Subcutaneous adipose tissue (tissue), 4 donors: ENCODE measurements at places on chromosomes 3 and 15. TPM values are rescaled to one million over a fixed set of nuclear protein-coding genes. Genes with fewer than 3 reads are reported as not detected.

CFAP100 gene
- not detected for total RNA-seq

CLDN16 gene
- 1.2 TPM for total RNA-seq

CNTN3 gene
- 12.7 TPM for total RNA-seq

CD80 gene
- total RNA-seq: 1.3 TPM

MOBP gene
- total RNA-seq: not detected

MORC1 gene
- total RNA-seq: not detected

TEX55 gene
- 0.66 TPM for total RNA-seq

TMIE gene
- total RNA-seq: not detected

CFAP20DC gene
- total RNA-seq: 1.3 TPM

ALDH1A3 gene
- total RNA-seq: 45.1 TPM

CD200R1 gene
- total RNA-seq: 3.0 TPM

CCDC191 gene
- 3.8 TPM for total RNA-seq

ADGRG7 gene
- not detected for total RNA-seq

CCDC33 gene
- total RNA-seq: not detected

C15orf62 gene
- 0.85 TPM for total RNA-seq

COLQ gene
- 2.4 TPM for total RNA-seq

CASR gene
- total RNA-seq: under 0.01 TPM

PRTG gene
- total RNA-seq: 2.0 TPM

TIGIT gene
- 0.44 TPM for total RNA-seq

ZIC4 gene
- total RNA-seq: 4.1 TPM

CPNE4 gene
- total RNA-seq: not detected

COL8A1 gene
- total RNA-seq: 12.2 TPM

ANKUB1 gene
- not detected for total RNA-seq

NR1I2 gene
- not detected for total RNA-seq

SGO1 gene
- total RNA-seq: not detected

ADAMTS9 gene
- 36.4 TPM for total RNA-seq

FGD5 gene
- total RNA-seq: 18.2 TPM

ARIH1 gene
- 44.5 TPM for total RNA-seq

RHCG gene
- total RNA-seq: 0.82 TPM

RHOV gene
- total RNA-seq: not detected

SERP1 gene
- total RNA-seq: 170 TPM

TMEM266 gene
- not detected for total RNA-seq

ANO10 gene
- 34.5 TPM for total RNA-seq

ATP13A5 gene
- total RNA-seq: not detected
